Dermis blood vessel endothelial cell (primary cell): ENCODE measurements at places on chromosomes 11 and 22. TPM values are rescaled to one million over a fixed set of nuclear protein-coding genes. Genes with fewer than 3 reads are reported as not detected.

Gene OR4D5
- not detected in 2 replicates for total RNA-seq

DNA sequence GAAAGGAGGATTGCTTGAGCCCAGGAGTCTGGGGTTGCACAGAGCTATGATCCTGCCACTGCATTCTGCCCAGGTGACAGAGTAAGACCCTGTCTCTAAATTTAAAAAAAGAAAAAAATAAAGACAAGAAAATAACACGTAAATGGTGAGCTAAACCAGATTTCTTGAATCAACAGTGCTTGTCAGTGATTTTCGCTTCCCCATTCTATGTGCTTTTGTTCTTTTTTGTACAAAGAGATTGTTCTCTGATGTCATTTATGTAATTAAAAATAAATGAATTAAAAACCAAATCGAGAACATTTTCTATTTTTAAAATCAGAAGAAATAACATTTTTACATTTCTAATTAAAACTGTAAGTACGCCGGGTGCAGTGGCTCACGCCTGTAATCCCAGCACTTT is 19.8 kb upstream of the SLC29A2 start:
- no peak for DNase-seq

Gene GAS2
- total RNA-seq, result 0.56 and 1.7 TPM in 2 replicates

DNA sequence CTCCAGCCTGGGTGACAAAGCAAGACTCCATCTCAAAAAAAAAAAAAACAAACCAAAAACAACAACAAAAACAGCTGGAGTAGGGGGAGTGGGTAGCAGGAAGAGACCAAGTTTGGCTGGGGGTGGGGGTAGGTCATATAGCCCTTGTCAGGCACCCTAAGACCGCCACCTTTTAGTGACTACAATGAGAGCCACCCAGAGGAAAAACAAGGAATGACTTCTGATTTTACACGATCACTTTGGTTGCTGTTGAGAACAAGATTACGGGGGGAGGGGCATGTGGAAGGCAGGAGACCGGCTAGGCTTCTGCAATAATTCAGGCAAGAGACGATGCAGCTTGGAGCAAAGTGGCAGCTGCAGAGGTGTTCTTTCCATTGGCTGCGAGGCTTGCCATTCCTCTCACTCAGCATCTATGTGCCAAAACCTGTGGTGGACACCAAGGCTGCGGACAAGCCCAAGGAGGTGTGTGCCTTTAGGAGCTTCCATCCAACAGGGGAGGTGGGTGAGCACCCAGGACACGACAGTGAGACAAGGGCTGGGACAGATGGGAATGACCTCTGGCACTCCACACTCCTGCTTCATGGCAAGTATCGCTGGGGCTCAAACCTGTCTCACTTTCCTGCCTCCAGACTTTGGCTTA is 1.7 kb downstream of the RPS19BP1 start:
- peak; percentile 56 for DNase-seq

Gene TRIM51
- not detected in 2 replicates for total RNA-seq

Gene RELT
- total RNA-seq, result 6.7 and 7.8 TPM in 2 replicates

DNA sequence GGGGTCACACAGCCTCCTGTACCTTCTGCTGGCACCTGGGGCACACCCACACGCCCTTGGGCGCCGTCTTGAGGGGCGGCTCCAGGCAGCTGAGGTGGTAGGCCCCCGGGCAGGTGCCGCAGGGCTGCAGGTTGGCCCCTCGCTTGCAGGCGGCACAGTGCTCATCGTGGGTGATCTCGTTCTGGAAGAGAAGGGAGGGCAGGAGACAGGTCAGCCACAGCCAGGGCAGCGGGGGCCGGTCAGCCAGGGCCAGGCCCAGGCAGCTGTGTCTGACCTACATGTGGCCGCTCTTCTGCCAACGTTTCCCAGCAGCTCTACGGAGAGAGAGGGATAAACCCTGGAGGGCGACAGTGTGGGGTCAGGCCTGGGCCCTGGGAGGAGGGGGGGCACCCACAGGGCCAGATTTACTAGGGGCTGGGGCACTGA is 121.9 kb downstream of the PHF21B start:
- no peak for DNase-seq

- DNase-seq, result no peak
Observed at GRCh38 chr22:45537734-45538181, 35.1 kb downstream of the FBLN1 start.

- DNase-seq, result no peak
Observed at GRCh38 chr22:39654131-39654926, 83.8 kb downstream of the CACNA1I start.

- DNase-seq, result peak; percentile 22
Observed at GRCh38 chr11:129637983-129638776, 177.5 kb upstream of the TMEM45B start.

Gene MS4A12
- not detected in 2 replicates for total RNA-seq

DNA sequence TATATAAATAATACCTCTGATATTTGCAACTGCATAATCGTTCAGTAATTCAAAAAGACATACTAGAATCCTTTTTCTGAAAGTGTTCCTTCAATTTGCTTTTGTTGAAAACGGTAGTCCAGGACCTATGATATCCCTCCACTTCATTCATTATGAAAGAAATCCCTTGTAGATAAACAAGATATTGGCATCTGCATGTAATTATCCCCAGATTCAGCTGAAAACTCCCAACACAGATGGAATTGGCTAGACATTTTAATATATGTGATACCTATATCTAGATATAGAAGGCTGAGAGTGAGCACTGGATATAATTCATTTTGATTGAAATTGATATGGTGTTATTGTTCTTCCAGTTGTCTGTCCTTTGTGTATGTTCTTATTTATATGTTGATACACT is 109.4 kb downstream of the MSANTD4 start:
- no peak for DNase-seq

Gene TMEM191B
- total RNA-seq, result 1.2 and 1.9 TPM in 2 replicates

DNA sequence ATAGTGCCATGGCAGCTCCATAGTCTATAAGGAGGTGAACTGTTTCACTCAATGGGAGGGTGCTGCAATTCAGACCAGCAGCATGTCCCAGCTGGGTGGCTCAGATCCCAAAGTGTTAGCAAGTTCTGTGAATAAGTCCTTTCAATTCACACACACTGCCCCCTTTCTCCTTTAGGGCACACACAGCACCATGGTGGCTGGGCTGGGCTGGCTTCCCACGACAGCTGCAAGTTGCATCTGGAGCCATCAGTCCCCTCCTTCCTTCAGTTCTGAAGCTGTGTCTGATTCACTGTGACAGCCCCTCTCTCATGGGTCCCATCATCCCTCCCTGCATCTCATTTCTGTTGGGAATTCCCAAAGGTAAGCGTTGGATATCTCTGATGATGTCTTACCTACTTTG is 324.1 kb upstream of the NCAM1 start:
- no peak for DNase-seq

GRCh38 chr11:68956142-68956541 is 24.6 kb downstream of the MRGPRD start:
- DNase-seq, result peak; percentile 37

Gene RGL4
- total RNA-seq, result not detected in 2 replicates

DNA sequence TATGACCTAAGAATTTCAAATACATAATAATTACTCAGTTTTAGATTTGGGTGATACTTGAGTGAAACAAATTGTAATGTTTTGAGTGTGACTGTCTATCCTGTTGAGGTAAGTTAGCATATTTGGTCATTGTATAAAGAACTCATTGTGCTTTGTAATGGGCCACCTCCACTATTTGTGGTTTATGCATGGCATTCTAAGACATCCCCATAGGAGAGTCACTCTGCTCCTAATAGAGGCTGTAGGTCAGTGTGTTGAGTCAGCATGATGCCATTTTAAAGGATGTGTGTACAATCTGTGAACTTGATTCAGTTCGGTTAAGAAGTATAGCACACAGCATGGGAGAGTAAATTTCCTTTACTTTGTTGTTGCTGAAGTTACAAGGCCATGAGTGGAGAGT is 1112.4 kb downstream of the JRKL start:
- no peak for DNase-seq

DNA sequence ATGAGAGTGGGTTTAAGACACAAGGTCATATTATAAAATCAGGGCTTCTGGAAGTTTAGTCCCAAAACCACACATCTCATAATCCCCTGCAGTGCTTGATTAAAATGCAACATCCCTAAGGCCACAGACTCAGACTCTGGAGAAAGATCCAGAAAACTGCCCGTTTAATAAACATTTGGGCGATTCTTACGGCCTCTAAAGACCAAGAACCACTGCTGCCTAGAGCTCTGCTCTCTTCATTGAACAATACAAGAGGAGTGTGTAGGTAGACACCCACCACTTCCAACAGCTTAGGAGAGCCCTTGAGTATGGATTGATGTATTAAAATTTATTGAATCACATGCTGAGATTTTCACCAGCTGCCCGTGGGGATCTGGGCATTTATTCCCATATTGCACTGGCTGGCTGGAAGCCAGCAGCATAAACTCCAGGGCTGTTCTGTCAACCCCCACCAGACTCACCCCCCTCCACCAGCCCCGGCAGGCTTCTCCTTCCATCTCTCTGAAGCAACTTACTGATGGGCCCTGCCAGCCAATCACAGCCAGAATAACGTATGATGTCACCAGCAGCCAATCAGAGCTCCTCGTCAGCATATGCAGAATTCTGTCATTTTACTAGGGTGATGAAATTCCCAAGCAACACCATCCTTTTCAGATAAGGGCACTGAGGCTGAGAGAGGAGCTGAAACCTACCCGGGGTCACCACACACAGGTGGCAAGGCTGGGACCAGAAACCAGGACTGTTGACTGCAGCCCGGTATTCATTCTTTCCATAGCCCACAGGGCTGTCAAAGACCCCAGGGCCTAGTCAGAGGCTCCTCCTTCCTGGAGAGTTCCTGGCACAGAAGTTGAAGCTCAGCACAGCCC is 749 bp upstream of the BEST1 start:
- DNase-seq, result peak; percentile 70

DNA sequence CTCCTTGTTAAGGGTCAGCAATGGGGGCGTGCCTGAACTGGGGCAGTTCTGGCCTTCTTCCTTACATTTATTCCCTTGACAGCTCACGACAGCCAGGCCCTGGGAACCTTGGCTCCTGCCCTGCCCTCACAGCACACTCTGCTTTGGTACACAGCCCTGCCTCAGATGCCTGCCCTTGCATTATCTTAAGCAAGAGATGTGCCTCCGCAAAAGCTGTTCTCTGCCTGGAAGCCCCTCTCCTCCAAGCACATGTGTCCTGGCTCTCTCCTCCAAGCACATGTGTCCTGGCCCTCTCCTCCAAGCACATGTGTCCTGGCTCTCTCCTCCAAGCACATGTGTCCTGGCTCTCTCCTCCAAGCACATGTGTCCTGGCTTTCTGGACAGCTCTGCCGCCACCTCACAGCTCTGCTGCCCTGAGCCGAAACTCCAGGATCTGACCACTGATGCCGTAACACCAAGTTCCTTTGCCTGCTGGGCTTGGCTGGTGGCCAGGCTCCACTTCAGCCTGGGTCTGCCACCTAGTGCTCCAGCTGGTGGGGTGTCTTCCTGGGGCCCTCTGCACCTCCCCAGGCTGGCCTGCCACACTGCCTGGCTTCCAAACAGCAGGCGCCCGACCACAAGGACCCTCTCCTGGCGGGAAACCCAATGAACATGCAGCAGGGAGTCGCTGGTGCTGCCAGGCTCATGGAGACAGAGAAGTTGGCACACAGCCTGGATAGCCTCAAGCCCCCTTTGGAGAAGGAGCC is 53.0 kb downstream of the SCUBE1 start:
- no peak for DNase-seq

DNA sequence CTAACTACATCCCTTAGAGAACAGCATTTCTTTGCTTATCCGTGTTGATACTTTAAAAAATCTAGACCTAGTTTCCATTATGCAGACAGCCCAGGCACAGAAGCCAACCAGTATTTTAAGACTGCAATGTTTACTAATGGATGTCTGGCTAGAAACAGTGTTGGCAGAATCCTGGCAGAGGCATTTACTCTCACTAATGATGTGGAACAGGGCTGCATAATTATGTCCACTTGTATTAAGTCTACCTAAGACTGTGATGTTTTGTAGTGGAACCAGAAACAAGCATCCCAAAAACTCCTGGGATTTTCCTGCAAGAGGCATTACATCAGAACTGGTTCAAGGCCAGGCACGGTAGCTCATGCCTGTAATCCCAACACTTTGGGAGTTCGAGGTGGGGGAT is 50.2 kb upstream of the PICALM start:
- no peak for DNase-seq

DNA sequence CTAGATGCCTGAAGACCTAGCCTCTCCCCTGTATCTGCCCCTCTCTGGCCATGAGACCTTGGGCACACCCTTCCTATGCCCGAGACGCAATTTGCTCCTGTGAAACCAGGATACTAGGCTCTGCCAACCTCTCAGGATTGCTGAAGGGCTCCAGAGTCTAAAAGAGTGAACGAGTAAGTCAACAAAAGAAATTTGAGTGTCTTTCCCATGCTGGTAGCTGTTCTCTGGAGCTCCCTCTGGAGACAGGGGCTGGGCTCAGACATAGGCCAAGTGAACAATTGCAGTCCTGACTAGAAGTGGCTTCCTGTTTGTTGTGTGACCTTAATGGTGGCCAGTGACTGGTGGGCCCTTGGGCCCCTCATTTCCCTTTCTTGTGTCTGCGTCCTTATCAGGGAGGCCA is 189.0 kb upstream of the NARS2 start:
- no peak for DNase-seq

DNA sequence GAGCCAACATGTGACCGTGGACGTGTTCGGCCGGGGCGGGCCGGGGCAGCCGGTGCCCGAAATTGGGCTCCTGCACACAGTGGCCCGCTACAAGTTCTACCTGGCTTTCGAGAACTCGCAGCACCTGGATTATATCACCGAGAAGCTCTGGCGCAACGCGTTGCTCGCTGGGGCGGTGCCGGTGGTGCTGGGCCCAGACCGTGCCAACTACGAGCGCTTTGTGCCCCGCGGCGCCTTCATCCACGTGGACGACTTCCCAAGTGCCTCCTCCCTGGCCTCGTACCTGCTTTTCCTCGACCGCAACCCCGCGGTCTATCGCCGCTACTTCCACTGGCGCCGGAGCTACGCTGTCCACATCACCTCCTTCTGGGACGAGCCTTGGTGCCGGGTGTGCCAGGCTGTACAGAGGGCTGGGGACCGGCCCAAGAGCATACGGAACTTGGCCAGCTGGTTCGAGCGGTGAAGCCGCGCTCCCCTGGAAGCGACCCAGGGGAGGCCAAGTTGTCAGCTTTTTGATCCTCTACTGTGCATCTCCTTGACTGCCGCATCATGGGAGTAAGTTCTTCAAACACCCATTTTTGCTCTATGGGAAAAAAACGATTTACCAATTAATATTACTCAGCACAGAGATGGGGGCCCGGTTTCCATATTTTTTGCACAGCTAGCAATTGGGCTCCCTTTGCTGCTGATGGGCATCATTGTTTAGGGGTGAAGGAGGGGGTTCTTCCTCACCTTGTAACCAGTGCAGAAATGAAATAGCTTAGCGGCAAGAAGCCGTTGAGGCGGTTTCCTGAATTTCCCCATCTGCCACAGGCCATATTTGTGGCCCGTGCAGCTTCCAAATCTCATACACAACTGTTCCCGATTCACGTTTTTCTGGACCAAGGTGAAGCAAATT is 1.8 kb downstream of the FUT4 start:
- no peak for DNase-seq

DNA sequence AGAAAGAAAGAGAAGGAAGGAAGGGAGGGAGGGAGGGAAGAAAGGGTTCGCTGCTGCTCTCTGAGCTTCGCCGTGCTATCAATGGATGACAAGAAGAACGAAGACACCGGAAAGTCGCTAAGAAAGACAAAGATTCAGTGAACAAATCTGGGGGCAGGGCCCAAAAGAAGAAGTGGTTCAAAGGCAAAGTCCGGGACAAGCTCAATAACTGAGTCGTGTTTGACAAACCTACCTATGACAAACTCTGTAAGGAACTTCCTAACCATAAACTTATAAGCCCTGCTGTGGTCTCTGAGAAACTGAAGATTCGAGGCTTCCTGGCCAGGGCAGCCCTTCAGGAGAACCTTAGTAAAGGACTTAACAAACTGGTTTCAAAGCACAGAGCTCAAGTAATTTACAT is 2.9 kb upstream of the TTLL1 start:
- no peak for DNase-seq

- no peak for DNase-seq
Observed at GRCh38 chr11:103792981-103793468, 243.4 kb upstream of the DDI1 start.
